Left colon (tissue), 2 donors: ENCODE measurements at places on chromosomes 7 and 10.

GRCh38 chr7:24213311-24213710, 70.7 kb upstream of the NPY start:
- no peak for DNase-seq

DNA sequence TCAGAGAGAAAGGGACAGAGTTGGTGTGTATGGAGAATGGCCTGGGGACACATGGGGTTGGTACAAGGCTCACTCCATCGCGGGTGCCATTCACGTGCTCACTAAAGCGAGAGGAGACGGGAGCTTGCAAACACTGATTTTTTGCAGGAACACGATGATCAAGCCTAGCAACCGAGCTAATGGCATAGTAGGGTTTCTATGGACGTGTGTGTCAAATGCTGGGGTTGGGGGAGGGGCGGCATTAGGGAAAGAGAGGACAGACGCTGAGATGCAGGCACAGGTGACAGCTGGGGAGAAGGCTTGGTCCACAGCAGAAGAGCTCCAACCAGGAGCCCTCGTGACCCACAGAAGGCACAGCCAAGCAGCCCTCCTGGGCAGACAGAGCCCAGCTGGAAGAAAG, 33.9 kb downstream of the RCC1L start:
- DNase-seq = no peak

- no peak for DNase-seq
Observed at GRCh38 chr10:109984013-109984412, 23.8 kb upstream of the ADD3 start.

DNA sequence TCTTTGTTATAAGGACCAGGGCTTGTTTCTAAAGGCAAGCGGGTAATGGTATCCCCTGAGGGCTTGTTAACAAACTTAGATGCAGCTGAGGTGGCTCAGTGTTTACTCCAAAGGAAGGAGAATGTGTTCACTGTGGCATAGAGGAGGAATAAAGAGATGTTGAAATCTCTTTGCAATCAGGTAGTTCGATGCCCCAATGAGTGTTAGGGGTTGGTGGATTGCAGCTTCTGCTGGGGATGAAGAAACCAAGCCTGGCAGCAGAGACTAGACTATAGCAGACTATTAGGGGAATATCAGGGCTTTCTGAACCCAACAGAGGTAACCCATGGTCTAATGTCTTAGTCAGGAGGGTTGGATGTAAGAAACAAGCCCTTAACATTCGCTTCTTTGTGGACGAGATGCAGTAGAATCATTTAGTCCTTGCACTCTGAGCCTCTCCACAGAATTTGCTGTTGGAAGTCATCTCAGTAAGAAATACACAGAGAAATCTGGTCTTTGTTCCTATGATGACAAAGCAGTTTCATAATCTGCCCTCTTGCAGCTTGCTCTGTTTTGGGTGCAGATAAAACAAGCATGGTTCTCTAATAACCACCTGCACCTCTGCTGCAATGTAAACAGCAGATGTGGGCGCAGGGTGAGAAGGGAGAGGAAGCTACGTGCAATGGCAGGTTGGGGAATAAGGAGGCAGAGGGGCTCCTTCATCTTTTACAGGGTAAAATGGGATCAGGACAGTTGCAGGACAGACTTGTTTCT, 108.6 kb downstream of the NRF1 start:
- no peak for DNase-seq

DNA sequence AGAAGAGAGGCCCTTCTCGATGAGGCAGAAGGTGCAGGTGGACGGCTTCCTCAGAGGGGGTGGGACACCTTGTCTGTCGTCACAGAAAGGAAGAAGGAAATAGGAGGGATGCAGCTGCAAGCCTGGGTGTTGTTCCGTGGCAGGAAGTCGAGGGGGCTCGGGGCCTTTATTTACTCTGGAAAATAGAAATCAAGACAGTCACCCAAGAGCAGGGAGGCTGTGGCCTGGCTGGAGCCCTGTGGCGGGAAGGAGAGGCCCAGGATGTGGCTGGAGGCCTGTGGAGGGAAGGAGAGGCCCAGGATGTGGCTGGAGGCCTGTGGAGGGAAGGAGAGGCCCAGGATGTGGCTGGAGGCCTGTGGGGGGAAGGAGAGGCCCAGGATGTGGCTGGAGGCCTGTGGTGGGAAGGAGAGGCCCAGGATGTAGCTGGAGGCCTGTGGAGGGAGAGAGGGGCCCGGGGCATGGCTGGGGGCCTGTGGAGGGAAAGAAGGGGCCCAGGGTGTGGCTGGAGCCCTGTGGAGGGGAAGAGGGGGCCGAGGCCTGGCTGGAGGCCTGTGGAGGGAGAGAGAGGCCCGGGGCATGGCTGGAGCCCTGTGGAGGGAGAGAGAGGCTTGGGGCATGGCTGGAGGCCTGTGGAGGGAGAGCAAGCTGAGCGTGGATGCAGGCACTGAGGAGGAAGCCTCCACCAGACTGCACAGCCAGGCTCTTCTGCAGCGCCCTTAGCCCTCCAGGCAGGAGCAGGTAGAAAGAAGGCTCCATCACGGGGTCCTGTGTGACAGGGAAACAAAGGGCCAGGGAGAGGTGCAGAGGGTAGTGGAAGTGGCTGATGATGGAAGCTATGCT, 97.3 kb upstream of the SFMBT2 start:
- DNase-seq = no peak

- no peak for DNase-seq
Observed at GRCh38 chr10:27252267-27253000, 11.8 kb upstream of the ACBD5 start.
